ENCODE measurements at places on chromosomes 7 and 10.

DNA sequence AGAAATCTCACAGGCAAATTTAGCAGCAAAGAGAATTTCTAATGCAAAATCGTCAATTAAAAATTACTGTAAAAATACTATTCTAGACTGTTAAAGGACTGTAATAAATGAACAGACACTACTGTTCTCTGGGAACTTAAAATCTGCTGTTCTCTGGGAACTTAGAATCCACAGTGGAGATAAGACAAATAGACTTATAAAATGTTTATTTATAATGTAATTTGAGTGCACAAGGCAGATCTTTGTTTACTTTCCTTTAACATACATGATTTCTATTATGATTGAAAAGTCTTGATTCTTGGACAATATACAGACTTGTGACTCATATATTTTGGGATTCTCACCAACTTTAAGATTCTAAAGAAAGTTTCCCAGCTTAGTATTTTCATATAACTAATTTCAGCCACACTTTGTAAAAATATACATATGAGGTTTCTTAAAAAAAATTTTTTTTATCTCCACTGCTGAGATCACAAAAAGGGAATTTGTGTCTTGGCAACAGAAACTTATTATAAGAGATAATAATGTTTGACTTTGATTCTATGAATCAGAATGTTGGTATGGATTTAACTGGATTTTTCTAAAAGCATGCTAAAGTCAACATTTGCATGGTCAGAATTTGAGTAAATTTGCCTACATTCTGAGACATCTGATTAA, 166.3 kb upstream of the RHOBTB1 start:
- DNase-seq, result no peak

GRCh38 chr7:15461576-15461975, 100.2 kb downstream of the AGMO start:
- DNase-seq, result no peak

- DNase-seq, result no peak
Measured at GRCh38 chr10:3925184-3925583, 140.2 kb upstream of the KLF6 start.

- DNase-seq, result peak; percentile 26
Measured at GRCh38 chr10:81414038-81414437, 461.0 kb upstream of the NRG3 start.

DNA sequence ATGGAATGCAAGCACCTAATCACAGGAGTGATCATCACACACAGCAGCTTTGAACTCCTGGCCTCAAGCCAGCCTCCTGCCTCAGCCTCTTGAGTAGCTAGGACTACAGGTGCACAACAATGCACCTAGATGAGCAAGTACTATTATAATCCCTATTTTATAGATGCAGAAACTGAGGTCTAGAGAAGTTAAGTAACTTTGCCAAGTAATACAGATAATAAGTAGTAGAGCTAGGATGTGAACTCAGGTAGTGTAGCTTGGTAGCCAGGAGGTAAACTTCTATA, 33.7 kb downstream of the DNAJC12 start:
- no peak for DNase-seq

GRCh38 chr7:36115448-36116321, 37.4 kb upstream of the EEPD1 start:
- DNase-seq, result no peak

DNA sequence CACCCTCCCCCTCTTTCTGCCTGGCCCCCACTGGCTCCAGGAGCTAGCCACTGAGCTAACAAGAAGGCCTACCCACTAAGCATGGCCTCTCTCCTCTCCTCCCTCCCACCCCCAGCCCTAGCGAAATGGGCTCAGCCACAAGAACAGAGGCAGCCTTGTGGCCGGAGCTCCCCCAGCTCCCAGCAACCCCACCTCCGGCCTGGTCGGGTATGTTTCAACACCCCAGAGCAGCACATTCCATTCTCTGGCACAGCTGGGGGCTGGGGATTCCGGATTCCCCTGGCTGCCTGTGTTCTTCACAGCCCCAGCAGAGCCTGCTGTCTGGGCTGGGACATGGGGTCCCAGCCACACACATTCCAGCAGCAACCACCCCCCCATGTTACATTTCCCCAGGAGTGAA, 9.0 kb downstream of the SFRP5 start:
- no peak for DNase-seq

DNA sequence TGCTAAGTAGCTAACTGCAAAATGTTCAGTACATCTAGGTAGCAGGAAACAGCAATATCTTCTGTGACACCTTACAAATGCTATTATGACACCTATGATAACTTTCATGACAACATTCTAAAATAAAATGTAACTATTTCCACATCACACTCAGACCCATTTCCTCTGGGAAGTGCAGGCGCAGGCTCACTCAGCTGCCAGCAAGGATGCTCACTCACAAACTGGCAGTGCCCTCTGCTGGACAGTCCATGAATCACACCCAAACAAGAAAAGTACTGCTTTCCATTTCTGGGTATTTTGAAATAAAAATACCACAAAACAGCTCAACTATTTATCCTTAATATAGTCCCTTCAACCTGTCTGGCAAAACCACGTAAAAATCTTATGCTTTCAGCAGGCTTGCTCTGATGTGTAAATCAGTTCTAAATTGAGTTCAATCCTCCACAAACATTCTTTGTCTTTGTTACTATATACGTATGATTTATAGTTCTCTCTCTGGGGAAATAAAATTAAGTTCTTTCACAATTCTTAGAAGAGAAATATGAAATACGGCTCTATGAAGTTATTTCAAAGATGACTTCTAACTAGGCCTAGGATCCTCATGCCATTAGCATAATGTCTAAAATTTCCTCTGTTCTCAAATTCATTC, 176.6 kb downstream of the PARD3 start:
- DNase-seq, result peak; percentile 74

DNA sequence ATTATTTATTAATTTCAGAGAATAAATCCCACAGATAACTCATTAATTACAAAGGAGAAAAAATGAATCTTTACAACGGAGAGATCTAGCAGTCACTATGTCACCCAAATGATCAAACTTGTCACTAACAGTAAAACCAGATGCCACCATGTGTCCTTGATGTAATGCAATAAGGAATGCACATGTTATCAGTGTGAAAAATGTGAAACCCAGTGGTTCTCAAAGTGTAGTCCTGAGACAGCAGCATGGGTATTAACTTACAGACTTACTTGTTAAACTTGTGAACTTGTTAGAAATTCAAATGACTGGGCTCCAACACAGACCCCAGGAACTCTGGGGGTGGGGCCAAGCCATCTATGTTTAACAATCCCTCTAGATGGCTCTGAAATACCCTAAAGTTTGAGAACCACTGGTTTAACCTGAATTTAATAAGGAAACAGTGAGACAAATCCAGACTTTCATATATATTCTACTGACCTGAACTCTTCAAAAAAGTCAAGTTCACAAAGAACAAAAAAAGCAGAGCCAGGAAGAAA, 77.4 kb downstream of the RNLS start:
- DNase-seq, result no peak

- DNase-seq, result no peak
Measured at GRCh38 chr7:27175626-27176523, 1.8 kb upstream of the HOXA10 start.

DNA sequence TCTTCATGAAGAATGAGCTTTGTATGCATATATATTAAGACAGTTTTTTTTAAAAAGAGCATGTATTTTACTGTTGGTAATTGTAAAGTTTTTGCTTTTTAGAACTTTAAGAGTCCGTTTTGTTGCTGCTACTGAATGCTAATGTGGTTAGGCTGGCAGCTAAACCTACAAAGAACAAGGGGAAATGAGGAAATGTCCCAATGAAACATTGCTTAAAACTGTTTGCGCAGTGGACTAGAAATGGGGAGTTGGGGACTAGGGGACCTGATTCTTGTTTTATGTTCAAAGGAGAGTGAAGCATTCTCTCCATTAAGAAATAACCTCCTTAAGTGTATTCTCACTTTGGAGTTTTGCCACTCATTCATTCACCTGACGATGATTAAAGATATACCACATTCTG, 5.7 kb downstream of the NRF1 start:
- DNase-seq, result no peak

Measured in MM.1S (cell line).